ENCODE measurements at places on chromosomes 3 and 15. TPM values are rescaled to one million over a fixed set of nuclear protein-coding genes. Genes with fewer than 3 reads are reported as not detected.

The TPM1 gene
- total RNA-seq = 192 TPM

The SKOR1 gene
- not detected for total RNA-seq

The C3orf70 gene
- 3.1 TPM for total RNA-seq

The CCRL2 gene
- total RNA-seq = 13.9 TPM

The FGD5 gene
- 49.4 TPM for total RNA-seq

The CHRM5 gene
- not detected for total RNA-seq

The ERICH6 gene
- total RNA-seq = not detected

The ATP8B4 gene
- total RNA-seq = under 0.01 TPM

The OXTR gene
- total RNA-seq = under 0.01 TPM

The BAHD1 gene
- total RNA-seq = 13.5 TPM

The CTDSPL gene
- 14.7 TPM for total RNA-seq

The KBTBD12 gene
- total RNA-seq = not detected

The IQCF5 gene
- total RNA-seq = not detected

The GOLGA6D gene
- total RNA-seq = not detected

The MESP2 gene
- total RNA-seq = not detected

The DPPA2 gene
- not detected for total RNA-seq

The ARGFX gene
- total RNA-seq = not detected

The LCTL gene
- total RNA-seq = not detected

The SLC28A2 gene
- not detected for total RNA-seq

The SMCO1 gene
- total RNA-seq = not detected

The DUOXA2 gene
- not detected for total RNA-seq

The ERC2 gene
- 0.13 TPM for total RNA-seq

The PLSCR5 gene
- not detected for total RNA-seq
